ENCODE measurements at places on chromosomes 4 and X.

DNA sequence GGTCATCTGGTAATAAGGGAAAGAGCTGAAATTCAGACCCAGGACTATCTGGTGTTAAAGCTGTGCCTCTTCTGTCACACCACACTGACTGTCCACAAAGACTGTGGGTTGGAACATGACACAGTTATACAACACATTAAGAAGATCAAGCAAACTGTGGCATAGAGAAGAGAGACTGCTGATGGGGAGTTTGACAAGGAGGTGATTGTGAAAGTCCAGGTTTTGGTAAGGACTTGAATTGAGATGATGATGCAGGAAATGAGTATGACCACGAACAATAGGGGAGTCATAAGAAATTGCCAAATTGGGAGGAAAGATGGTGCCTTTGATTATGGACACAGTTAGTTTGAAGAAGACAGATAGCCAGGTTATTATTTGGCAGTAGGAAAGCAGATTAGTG lies 163.4 kb downstream of the PDGFRA start:
- DNase-seq: no peak

DNA sequence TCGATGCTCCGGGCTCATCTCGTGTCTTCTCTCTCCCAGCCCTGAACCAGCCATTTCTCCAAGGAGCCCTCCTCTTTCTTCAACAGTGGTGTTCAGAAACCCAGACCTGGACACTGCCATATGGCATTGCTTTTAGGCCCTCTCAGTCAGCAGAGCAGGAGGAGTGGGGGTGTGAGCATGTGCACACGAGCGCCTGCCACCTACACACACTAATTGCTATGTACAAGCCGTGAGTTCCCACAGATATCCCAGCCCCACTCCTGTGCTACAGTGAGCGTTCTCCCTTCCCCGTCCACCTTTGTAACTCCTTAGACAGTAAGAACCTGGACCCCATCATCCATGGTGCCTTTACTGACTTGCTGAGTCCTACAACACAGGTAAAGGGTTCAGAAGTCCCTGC lies 53.8 kb downstream of the TNIP2 start:
- DNase-seq: no peak

- no peak for DNase-seq
Observed at GRCh38 chrX:46279925-46280313, 265.3 kb downstream of the ZNF674 start.

DNA sequence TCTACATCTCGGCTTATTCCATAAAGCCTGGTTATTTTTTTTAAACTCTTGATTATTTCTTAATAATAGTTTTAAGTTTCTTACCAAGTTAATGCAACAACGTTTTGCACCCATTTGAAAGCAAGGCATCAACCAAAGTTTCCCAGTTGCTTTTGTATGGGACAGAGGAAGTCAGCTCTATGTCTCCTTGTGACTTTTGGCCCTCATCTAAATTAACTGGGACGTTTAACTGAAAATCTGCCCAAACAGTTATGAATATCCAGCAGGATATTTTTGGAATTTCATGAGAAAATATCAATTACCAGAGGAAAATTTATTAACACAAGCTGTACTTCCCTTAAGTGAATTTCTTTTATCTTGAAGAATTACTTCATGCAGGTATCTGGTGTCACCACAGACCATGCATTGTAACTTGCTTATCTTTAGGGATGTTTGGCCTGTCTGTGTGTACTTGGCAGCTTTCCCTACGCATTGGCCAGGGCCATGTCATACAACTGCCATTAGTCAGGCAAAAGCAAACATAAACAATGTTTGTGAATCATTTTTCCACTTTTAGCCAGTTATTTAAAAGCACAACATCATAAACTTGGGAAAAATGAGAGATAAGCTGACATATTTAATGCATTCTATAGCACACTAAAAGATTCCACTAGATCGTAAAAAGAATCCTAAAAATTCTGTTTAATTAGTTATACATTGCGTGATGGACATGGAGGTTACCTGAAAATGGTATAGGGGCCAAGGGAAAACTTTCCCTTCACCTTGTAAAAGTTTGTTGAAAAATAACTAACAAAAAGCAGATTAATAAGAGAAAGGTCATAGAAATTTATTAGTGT lies 101.4 kb upstream of the PDE5A start:
- no peak for DNase-seq

DNA sequence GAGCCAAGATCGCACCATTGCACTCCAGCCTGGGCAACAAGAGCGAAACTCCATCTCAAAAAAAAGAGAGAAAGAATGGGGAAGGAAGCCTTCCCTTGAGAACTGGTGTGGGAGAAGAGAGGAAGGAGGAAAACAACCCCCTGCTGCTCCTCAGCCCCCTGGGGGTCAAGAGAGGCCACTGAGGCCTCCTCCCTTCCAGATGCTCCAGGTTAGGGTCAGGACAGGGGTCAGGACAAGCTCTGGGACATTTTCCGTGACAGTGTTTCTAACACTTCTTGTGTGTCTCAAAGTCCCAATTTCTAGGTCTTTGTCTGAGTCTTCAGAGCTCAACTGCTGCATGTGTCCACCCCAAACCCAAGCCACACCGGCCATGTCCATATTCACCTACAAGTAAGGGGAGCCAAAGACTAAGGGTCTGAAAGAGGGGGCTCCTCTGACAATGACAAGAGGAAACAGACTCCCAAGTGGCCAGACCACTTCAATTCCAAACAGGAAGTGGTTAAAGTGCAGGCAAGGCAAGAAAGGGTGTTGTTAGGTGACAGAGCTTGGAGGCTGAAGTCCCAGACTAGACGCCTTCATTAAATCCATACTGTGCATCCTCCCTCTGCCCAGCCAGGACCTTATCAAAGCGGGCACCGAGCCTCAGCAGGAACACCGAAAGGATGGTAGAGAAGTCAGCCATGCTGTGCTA lies 8.3 kb downstream of the L1CAM start:
- DNase-seq: no peak

- DNase-seq: no peak
Observed at GRCh38 chr4:140662082-140662869, 93.5 kb upstream of the UCP1 start.

DNA sequence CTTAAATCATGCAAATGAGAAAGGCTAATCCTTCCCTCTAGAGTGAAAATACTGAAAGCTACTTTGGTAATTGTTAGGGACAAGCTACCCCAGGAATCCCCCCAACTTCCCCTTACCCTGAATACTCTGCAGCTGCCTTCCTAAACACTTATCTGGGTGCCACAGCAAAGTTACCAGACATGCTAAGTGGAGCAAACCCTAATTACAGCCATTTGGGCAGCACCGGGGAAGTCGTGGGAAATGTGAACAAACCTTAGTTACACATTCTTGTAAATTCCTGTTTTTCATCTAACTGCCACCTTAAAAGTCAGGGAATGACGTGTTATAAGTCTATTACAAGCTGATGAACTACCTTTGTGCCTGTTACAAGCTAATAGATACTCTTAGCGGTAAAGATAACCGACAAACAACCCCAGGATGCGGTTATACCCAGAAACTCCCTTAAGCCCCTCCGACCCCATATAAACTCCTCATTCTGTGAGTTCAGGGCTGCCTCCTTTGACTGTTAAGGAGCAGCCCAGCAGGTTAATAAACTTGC lies 66.0 kb upstream of the PLAC8 start:
- DNase-seq: no peak

GRCh38 chr4:8350841-8351461 lies 81.4 kb downstream of the HTRA3 start:
- DNase-seq: no peak

DNA sequence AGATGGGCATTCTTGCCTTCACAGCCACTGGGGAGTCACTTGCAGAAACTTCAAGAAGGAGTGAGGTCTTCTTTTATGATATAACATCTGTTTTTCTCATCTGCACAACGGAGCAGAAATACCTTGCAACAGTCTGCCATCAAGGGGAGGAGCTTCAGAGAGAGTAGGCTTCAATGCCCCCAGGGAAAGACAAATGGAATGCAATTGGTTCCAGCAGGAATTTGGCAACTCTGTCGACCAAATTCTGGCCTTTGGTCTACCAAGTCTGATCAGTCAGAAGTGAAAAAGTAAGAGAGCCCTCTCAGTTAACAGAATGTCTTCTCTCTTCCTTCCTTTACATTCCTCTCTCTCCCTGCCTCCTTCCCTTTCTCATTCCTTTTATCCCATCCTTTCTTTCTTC lies 229.3 kb downstream of the IDS start:
- no peak for DNase-seq

GRCh38 chrX:149572743-149573142 lies 14.5 kb downstream of the MAGEA9B start:
- DNase-seq: no peak

DNA sequence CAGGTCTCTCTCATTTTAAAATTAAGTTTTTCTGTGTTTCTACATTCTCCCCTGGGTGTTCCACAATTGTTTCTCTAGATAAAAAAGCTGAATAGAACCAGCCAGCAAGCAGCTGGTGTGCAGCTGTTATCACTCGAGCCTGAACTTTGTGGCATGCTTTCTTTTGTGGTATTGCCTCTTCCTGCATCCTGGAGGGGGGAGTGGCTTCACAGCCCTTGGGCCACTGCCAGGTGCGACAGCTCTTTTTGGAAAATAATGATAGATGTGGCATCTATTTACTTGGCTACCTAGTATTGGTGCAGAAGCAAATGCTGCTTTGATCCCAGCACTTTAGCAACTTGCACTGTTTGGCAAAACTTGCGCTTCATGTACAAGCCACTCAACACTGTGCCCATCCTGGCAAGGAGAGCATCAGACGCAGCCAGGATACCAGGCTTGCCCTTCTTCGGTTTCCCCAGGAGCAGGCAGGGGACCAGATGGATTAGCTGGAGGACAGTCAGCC lies 69.4 kb downstream of the HMGB2 start:
- no peak for DNase-seq

DNA sequence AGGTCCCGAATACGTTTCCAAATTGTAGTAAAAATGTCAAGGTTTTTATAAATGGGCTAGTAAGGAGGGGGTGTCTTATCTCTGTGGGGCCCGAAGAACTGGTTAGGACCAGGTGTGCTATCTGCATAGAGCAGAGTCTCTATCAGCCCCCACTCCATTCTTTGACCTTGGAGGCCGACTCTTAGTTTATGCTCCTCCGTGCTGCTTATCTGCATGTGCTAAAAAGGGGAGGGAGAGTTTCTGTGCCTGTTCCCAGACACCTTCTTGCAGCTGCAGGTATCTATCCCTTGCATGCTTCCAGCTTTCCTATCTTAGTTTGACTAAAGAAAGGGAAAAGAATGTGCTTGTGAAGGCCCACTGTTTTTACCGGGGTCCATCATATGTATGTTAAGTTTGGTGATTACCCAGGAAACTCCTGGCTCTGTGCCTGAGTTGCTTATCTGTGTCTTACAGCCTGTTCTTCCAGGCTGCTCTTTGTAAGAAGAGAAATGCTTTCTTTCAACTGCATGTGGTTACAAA lies 28.6 kb upstream of the NAF1 start:
- DNase-seq: no peak

DNA sequence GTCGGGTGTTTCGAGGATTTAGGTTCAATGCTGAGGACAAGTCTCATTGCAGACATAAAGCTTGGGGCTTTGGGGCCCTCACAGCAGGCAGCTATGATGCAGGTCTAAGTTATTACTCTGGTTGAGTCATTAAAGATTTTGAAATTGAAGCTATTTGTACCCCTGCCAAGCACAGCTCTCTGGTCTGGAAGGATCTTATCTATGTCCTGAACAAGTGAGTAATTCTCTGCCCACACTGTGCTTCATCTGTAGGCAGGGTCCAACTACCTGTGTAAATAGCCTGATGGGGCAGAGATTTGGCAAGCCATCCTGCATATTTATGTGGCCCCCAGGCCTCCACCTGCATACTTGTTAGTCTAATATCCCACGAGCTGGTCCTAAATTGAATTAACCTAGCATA lies 41.4 kb upstream of the MAGEA4 start:
- DNase-seq: no peak

GRCh38 chr4:109436504-109436903 lies 2.9 kb downstream of the SEC24B start:
- no peak for DNase-seq

- DNase-seq: no peak
Observed at GRCh38 chr4:41058426-41058825, 155.9 kb downstream of the APBB2 start.

DNA sequence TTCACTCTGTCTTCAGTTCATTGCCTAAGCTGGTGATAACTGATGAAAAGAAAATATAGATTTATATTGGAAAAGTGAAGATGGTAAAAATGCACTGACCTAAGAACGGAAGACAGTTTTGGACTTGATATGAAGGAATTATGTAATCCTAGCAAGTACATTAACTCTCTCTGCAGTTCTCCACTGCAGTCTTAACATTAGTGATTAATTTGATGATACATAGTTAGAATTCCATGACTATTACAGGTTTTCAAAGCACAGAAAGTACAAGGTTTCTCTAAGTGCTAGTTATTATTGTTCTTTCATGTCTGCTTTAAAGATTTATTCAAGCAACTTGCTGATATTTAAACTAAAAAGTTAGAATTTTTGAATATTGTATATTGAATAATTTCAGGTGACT lies 1591.7 kb upstream of the ADGRL3 start:
- DNase-seq: no peak

DNA sequence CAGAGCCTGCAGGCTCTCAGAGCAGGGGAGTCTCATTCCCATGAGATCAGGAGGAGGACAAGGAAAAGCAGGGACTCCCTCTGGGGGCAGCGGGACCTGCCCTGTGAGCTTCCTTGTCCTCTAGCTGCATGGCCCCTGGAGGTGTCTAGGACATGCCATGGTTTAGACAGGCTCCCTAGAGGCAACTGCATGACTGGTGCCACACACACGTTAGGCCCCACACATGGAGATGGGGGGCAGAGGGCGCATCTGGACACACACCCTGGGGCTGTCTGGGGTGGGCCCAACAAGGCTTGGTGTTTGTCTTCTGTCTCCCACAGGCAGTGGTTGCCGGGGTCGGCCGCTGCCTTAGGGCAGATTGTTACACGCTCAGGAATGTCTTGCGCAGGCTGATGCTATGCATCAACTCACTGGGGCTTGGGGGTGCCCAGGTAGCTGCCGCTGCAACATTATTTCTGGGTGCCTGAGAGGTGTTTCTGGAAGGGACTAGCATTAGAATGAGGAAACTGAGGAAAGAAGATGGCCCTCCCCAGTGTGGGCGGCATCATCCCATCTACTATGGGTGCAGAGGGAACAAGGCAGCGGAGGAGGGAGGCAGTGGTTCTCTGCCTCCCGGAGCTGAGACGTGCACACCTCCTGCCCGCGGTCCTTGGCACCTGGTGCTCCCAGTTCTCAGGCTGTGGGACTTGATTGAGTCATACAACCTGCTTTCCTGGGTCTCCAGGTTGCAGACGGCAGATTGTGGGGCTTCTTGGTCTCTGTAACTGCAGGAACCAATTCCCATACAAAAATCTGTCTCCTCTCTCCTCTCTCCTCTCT lies 32.1 kb upstream of the GPR78 start:
- no peak for DNase-seq

GRCh38 chr4:72817012-72817411 lies 248.0 kb upstream of the ADAMTS3 start:
- DNase-seq: no peak

DNA sequence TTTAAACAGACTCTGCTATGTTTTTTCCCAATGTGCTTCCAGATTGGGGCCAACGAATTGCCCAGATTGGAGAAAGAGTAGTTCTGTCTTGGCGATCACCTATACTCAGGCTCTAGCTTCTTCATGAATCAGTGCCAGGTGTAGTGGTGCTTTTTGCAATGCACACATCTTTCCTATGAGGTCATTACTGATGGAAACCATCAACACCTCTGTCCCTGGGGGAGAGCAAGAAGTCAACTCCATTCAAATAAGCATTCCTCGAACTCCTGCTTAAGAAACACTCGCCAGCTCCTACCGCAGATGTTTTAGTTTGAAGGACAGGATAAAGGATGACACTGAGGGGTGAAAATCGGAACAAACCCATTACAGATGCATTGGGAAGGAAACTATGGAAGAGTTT lies 156.5 kb upstream of the DKK2 start:
- no peak for DNase-seq
